ENCODE measurements at places on chromosomes 1 and 21.

DNA sequence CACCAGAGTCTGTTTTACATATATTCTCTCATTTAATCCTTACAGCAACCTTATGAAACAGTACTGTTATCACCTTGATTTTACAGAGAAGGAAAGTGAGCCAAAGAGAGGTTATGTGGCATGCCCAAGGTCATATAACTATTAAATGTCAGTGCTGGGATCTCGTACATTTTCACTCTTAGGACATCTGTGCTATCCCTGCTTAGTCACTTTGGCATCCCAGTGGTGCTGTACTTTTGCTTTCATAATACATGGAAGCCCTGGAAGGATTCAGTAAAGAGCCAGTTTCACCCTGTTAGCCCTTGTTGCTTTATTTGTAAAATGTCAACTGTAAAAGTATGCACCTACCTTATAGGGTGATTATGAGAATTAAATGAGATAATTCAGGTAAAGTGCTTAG, 104.4 kb downstream of the NFIA start:
- DNase-seq = no peak

DNA sequence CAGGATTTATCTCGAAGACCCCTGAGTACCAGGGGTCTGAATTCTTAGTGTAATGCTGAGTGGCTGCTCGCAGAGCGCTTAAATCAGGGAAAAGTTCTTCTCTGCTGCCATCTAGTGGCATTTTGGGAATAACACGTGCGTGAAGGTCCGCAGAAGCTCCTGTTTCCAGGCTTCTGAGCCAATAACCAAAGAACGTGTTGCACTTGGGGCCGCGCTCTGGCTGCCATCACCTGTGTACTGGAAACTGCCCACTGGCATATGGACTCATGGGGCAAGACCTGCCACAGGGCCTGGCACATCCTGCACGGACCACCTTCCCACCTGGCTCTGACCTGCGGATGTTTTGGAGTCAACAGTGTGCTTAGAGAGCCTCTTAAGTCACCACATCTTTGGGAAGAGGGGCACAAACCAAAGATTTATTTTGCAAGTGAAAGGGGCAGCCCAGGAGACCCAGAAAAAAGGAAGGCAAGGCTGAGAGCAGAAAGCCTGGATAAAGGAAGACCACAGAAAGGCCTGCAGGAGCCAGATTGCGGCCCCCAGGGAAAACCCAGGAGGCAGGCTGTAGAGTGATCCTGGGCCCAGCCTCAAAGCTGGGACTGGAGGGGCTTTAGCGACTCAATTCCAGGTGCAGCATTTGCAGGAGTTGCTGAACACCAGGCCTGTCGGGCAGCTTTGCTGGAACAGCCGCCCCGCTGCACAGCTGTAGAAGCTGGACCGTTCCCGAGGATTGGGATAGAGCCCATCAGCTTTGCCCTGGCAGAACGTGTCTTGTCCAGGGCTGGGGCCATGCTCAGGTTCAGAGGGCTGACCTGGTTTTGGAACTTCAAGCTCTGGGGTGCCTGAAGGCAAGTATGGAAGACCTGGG, 13.0 kb downstream of the CHIT1 start:
- peak; percentile 4 for DNase-seq

GRCh38 chr1:203187689-203188264, 1.3 kb upstream of the CHI3L1 start:
- DNase-seq = no peak

DNA sequence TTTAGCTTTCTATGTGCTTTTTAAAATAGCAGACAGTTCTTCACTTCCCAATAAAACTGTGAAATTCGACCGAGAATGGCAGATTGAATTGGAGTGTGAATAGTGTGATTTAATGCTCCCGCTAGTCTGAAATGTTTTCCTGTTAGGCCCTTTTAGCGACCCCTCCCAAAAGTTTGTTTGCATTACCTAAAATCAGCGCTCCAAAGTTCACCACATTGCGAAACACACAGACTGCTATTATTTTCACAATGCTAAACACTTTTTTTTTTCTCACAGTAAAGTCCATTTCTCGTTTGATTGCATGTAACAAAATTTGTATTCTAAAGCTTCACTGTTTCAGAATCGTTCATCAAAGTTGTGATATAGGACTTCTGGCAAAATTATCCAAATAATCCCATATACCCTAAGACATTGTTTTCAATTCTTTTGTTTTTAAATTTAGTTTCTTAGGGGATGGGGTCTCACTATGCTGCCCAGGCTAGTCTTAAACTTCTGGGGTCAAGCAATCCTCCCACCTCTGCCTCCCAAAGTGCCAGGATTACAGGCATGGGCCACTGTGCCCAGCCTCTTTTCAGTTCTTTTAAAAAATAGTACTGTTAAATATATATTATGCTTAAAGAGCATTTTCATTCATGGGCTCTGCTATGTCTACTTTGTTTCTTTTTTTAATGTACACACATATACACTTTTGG, 76.5 kb upstream of the USH2A start:
- no peak for DNase-seq
